NCI-H2029 treated with DMSO at 0.1 percent for 48 hours (cell line): ENCODE measurements at places on chromosomes 12 and 14.

- DNase-seq = no peak
These were observed 332.9 kb downstream of the TMEM132D start for GRCh38 chr12:129570796-129571400.

GRCh38 chr12:44375694-44376093 is 500.4 kb downstream of the NELL2 start:
- no peak for DNase-seq

GRCh38 chr12:7806863-7807487 is 17.8 kb downstream of the NANOG start:
- DNase-seq = no peak

- DNase-seq = no peak
These were observed 96.2 kb downstream of the SEC23A start for GRCh38 chr14:39006721-39007410.

- DNase-seq = no peak
These were observed 24.2 kb downstream of the NOC4L start for GRCh38 chr12:132168311-132169031.

DNA sequence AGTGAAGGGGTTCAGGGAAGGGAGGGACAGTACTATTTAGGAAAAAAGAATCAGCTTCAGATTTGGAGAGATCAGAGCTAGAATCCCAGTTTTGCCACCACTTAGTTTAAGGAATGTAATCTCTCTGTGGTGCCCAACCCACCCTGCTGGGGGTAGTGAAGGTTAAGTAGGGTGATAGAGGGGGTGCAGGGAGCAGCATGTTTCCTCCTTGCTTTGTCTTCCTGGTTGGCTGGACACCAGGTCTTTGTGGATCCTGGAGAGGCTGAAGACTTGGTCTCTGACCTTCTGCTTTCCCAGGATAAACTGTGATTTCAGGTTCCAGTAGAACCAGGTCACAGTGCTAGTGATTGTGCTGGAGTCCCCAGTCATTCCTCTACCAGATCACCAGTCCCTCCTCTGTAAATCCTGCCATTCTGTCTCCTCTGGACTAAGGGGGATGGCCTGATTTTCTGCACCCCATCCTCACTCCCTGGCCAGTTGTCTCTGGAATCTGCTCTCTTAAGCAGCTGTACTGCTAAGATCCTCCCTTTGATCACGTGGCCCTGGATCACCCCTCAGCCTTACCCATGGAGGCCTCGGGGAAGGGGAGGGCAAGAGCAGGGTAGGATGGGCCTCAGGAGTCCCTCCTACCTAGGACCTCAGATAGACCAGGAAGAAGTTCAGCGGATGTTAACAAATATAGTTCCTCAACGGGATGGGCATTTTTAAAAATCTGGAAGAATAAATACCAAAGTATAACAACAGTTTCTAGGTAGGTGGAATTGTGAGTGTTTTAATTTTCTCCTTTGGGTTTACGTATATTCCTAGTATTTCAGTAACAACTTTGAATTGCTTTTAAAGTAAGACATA is 3.1 kb downstream of the MAP3K12 start:
- DNase-seq = no peak

DNA sequence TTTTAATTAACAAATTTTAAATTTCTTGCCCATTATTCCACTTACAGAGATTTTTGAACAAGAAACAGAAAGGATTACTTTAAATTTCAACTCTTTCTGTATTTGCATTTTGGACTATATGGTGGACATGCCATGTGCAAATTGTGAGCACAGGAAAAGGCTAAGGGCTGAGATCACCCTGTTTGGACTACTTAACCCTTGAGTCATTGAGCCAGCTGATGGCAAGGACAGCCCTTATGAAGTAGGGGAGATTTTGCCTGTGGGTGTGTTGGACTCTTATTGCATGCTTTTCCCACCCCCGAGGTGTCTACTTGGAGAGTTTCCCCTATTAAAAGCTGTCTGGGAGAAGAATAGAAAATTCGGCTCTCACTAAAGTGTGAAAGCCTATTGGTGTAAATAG is 17.2 kb downstream of the DERA start:
- DNase-seq = no peak

- DNase-seq = no peak
These were observed 1.4 kb downstream of the KTN1 start for GRCh38 chr14:55581342-55581771.

DNA sequence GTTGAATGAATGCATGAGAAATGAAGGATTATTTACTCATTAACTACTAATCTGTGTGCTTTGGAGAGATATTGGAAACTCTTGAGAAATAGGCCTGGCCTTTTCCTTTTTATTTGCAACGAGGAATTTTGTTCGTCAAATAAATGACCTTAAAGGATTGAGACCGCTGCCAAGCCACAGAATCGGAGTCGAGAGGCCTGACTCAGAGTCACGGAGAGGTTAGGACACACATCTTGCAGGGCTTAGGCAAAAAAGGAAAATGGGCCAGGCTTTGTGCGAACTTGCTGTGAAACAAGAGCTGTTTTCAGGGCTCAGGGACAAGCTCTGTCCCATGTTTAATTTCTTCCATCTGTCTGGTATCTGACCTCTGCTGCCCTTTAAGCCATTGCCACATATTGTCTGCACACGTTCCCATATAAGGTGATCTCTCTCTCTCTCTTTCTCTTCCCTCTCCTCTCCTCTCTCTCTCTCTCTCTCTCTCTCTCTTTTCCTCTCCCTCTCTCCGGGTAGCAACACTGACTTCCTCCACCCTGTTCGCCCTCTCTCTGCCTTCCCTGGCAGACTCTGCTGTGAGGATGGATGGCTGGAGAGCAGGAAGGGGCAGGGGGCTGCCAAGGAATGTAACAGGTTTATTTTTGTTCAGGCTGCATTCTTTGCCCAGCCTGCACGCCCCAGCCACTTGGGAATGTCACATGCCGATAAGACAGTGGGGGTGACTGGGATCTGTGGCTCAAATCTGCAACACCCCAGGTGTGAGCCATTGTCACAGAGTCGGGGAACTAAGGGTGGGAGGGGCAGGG is 14.9 kb upstream of the IFT81 start:
- DNase-seq = peak; percentile 87

- no peak for DNase-seq
These were observed 75.5 kb upstream of the CISTR start for GRCh38 chr12:53827306-53827705.

- DNase-seq = no peak
These were observed 10.4 kb downstream of the BEST3 start for GRCh38 chr12:69688471-69689427.

GRCh38 chr12:81212996-81213696 is 135.3 kb downstream of the ACSS3 start:
- DNase-seq = no peak

DNA sequence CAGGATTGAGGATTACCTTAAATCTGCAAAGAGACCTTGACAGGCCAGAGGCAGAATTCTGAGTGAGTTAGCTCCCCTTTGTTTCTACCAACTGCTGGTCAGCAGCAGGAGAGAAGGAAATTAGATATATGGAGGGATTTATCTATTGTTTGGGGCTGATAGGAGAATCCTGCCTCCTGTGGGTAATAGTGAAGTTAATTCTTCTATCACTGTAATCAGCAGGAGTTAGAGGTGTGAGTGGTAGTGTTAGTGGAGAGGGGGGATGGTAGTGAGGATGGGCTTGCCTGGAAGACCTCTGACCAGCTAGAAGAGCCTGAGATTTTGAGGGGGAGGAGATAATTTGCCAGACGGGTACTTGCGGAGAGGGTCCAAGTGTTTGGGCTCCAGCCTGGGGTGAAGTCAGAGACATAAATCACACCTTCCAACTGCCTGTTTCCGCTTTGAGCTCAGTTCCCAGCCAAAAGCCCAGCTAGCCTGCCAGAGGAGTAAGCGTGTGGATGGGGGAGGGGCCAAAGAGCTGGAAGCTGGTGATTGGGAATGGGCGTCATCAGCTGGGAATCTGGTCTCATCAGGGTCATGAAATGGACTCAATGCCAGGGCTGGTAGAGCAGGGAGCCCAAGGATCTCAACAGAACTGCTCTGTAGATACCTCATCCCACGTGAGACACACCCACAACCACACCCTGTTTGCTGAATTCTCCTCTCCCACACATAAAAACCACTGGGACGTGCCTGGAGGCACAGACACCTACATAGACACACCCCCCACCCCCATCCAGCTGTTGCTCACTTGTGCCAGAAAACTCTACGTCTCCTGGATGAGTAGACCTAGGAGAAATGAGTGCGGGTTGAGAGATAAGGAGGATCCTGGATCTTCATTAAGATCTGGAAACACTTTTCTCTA is 13.1 kb upstream of the ITGA5 start:
- no peak for DNase-seq
